Subcutaneous preadipocyte (primary cell): ENCODE measurements at places on chromosomes 2 and 18. TPM values are rescaled to one million over a fixed set of nuclear protein-coding genes. Genes with fewer than 3 reads are reported as not detected.

Gene LIMS3
- total RNA-seq, result 0.20 and 2.2 TPM in 2 replicates

Gene TFCP2L1
- total RNA-seq, result under 0.01 TPM in 1 of 2 replicates, not detected in the other

Gene RTP5
- not detected in 2 replicates for total RNA-seq

Gene SFTPB
- total RNA-seq, result not detected in 2 replicates

Gene MC5R
- not detected in 2 replicates for total RNA-seq

Gene SLC8A1
- total RNA-seq, result 2.6 and 16.0 TPM in 2 replicates

Gene TEKT4
- not detected in 2 replicates for total RNA-seq

Gene VSNL1
- total RNA-seq, result 0.20 TPM in 1 of 2 replicates, not detected in the other

Gene C2orf49
- 9.2 and 10.2 TPM in 2 replicates for total RNA-seq

Gene GCG
- not detected in 2 replicates for total RNA-seq

Gene RRM2
- total RNA-seq, result 38.2 and 71.6 TPM in 2 replicates

Gene ALPI
- not detected in 2 replicates for total RNA-seq

Gene KHK
- 1.4 and 1.5 TPM in 2 replicates for total RNA-seq

Gene LYPD6B
- not detected in 2 replicates for total RNA-seq

Gene SERPINB4
- total RNA-seq, result under 0.01 TPM in 1 of 2 replicates, not detected in the other

Gene GREB1
- total RNA-seq, result 0.78 and 1.1 TPM in 2 replicates

Gene DSG1
- not detected in 2 replicates for total RNA-seq

Gene REG3A
- total RNA-seq, result not detected in 2 replicates

Gene LGALSL
- total RNA-seq, result 2.7 and 2.9 TPM in 2 replicates

Gene TUBA3E
- not detected in 2 replicates for total RNA-seq

Gene TMEM150A
- 8.6 and 9.6 TPM in 2 replicates for total RNA-seq

Gene DNAH6
- under 0.01 and 0.37 TPM in 2 replicates for total RNA-seq

Gene SLC35G4
- not detected in 2 replicates for total RNA-seq

Gene EFHD1
- not detected in 2 replicates for total RNA-seq
